Gastroesophageal sphincter (tissue), 4 donors: ENCODE measurements at places on chromosomes 16 and 17. TPM values are rescaled to one million over a fixed set of nuclear protein-coding genes. Genes with fewer than 3 reads are reported as not detected.
A peak's percentile ranks its signal among the peaks of the same experiment; 100 is the strongest.

The AOC3 gene
- 48.3 TPM for total RNA-seq

DNA sequence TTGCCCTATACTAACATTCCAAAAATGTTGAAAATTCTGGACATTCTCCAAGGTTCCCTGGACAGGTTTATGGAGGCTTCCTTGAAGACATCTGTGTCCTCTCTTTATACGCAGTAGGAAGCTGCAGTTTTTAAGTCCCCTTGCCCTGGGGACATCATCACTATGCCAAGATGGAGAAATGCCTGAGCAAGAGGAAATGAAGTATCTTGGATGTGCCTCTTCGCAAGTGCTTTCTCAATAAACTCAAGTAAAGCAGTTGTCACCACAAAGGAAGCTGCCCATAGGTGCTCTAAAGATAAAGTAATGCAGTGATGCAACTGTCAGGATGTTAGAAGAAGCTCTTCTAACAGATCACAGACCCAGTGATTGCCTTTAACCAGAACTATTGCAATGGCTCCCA lies 71.0 kb downstream of the CDYL2 start:
- ATAC-seq = no peak

The SLC5A2 gene
- total RNA-seq = not detected

GRCh38 chr17:8079291-8080207 lies 8.0 kb downstream of the ALOX12B start:
- peak; percentile 90 for ATAC-seq

DNA sequence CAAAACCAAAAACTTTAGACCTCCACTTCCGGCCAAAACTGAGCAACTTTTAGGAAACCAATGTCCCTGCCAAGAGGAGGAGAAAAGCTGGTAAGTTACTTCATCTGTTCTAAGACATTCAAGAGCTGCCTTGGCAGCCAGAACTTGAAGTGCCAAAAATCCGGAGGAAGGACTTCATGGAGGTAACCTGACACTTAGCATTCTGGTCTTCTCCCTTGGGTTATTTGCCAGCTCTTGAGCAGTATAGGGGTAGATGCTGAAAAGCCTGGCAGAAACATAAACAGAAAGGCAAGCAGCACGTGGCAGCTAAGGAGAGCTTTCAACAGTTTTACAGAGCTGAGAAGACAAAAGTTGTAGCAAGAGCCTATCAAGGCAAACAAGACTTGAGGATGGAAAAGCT lies 53.2 kb downstream of the CDYL2 start:
- no peak for ATAC-seq

DNA sequence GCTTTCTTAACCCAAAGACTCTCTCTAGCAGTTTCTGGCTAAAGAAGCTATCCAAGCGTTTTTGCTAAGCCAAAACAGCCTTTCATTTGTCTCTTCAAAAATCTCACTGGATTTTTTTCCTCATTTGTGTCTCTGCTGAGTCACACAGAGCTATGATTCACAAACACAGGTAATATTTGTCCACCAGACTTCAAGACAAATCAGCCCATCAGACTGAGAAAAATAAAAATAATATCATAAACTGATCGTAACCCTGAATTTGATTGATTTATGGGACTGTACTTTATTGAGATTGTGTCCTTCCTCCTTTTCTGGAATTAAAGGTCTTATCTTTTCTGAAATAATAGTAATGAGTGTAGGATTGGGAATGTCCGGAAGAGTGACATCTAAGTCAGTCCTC lies 25.8 kb downstream of the TRIM16 start:
- ATAC-seq = no peak

The CENPV gene
- total RNA-seq = 16.4 TPM
